Bronchial epithelial cell (primary cell): ENCODE measurements at places on chromosomes 7 and 10.

- DNase-seq: no peak
These were observed 11.2 kb upstream of the CALD1 start for GRCh38 chr7:134768243-134768642.

DNA sequence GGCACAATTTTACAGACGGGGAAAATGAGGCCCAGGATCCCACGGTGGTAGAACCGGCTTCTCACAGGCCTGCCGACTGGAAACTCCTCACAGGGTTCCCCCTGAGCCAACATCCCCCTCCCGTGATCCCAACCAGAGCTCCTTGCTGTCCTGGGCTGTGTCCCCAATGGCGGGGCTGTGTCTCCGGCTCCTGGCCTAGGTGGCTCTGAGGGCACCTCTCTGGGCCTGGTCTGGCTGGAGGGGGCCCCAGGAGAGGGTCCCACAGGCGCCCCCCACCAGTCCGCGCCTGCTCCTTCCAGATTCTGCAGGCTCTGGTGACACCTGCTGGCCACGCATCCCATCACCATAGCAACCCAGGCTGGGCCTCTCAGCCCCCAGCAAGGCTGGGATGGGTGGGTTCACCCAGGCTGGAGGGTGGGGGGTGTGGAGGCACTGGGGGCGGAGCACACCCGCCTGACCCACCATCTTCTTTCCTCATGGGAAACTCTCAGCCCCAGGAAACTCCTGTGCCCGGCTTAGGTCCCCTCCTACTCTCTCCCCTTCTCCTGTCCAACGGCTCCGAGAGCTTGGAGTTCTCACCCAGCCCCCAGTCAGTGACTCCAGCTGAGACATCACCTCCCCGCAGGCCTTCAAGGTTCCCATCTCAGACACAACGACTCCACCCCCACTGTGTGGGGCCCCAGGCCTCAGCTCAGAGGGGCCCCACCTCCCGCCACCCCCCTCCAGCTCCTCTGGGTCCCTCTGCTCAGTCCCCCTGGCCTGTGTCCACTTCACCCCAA, 27.1 kb upstream of the TNRC18 start:
- peak; percentile 28 for DNase-seq

GRCh38 chr7:13226385-13226784, 539.0 kb downstream of the ARL4A start:
- DNase-seq: no peak

GRCh38 chr10:68560943-68561864, 1.1 kb downstream of the TET1 start:
- DNase-seq: no peak

- no peak for DNase-seq
These were observed 26.2 kb downstream of the PWWP2B start for GRCh38 chr10:132422903-132423825.

DNA sequence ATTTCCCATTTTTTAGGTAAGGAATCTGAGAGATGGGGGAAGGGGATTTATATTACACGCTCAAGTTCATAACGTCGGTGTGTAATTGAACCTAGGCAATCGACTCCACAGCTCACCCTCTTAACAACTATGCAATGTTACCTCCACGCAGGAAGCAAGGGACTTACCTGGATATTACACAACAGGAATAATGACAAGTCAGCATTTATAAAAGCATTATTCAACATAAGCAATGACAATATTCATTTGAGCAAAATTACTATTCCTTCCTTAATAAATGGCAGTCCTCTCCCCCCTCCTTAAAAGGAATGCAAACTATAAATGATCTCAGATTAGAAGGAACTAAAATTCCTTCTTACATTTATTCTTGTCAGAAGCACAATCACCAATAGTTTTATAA, 104.0 kb downstream of the PCLO start:
- no peak for DNase-seq

GRCh38 chr10:53153831-53154230, 381.2 kb upstream of the MBL2 start:
- peak; percentile 48 for DNase-seq

GRCh38 chr7:29483219-29484104, 80.2 kb upstream of the PRR15 start:
- DNase-seq: no peak

- DNase-seq: no peak
These were observed 49.1 kb upstream of the SEMA3C start for GRCh38 chr7:80967917-80968297.

GRCh38 chr10:58575491-58575890, 62.8 kb downstream of the BICC1 start:
- DNase-seq: no peak

- no peak for DNase-seq
These were observed 101.7 kb upstream of the TMEM26 start for GRCh38 chr10:61554925-61555324.

GRCh38 chr10:77636282-77636966, 1.2 kb downstream of the KCNMA1 start:
- no peak for DNase-seq

- no peak for DNase-seq
These were observed 132.1 kb downstream of the TACC2 start for GRCh38 chr10:122121059-122121458.
